CD4-positive, alpha-beta T cell treated with Interleukin-6 at 100 ng/mL for 8 hours (primary cell): ENCODE measurements at places on chromosomes 6 and 20.

DNA sequence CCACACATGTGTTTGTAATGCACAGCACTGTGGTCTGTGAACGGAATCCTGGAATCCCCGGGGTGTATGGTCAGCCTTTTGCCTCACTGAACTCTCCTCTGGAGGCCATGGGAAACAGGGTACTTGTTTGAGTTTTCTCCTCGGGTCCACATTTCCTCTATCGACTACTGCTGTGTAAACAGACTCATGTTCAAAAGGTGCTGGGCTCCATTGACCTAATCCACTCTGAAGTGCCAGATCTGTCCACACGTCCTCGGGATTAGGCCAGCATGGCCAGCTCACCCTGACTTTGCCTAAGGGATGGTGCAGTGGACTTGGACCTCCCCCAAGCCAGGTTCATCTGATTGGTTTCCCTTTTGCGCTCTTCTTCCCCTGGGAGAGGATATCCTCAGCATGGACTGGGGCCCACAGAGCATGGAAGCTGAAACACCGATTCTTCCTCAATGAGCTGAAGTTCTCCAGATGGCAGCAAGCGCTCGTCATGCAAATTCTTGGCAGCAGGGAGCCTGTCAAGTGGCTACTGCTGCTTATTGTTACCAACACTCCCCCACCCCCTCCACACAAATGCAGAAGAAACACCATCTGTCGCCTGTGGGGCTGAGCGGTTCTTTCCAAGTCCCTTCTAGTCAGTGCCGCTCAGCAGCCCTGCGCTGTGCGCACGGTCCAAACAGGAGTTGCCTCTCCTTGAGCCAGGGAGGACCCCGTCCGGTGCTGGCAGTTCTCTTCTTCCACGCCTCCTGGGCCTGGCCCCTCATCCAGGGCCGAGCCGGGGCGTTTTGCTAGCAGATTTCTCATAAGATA, 292.6 kb upstream of the MARCKS start:
- DNase-seq = no peak

DNA sequence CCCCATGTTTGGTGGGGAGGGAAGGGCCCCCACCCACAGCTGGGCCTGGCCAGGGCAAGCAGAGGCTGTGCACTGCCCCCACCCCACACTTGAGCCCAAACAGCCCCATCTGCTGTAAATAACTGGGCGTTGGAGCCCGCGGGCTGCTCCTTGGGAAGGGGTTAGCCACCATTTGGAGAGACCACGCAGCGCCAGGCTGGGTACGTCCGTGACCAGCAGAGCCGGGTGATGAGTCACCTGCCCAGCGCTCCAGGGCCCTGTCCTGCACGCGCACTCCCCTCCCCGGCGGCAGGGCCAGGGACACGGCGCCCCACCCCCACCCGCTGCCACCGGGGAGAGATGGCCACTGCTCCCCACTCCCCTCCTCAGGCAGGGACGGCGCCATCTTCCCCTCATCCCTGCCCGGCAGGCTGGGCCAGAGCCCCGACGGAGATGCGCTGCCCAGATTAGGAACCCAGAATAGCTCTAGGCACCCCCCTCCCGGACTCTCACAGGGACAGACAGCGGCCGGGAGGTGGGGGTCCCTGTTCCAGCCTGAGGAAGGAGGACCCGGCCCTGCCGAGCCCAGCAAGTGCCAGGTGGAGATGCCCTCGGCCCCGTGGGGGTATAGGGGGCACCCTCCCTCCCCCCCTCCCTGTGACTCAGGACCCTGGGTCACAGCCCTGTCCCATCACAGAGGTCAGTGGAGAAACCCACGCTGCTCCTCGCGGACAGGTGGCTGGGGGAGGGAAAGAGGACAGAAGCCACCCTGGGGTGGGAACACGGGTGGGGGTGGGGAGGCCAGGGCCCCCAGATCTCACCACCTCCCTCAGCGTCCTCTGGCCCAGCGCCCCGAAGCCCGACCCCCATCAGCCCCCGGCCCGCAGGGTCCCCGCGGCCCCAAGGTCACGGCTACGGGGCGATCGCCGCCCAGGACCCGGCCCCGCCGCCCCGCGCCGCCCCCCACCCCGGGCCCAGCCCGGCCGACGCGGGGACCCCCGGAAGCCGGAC, 642 bp downstream of the EEF1A2 start:
- no peak for DNase-seq

- DNase-seq = no peak
Measured at GRCh38 chr20:37234254-37234581, 27.4 kb downstream of the GHRH start.

DNA sequence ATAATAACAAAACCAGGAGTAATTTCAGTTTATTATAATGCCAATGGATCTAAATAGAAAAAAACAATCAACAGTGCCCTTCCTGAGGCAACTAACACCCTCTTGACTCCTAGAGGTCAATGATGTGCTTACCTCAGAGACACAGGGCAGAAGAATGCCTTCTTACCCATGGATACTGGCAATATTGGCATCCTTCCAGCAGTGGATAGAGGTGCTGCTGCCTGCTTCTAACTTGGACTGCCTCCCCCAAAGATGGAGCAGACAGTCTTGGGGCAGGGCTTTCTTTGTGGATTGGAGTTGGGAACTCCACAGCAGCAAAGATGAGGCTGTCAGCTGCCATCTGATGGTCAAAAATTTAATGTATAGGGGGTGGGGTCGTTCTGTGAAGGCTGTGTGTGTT, 78.7 kb downstream of the AK9 start:
- no peak for DNase-seq

DNA sequence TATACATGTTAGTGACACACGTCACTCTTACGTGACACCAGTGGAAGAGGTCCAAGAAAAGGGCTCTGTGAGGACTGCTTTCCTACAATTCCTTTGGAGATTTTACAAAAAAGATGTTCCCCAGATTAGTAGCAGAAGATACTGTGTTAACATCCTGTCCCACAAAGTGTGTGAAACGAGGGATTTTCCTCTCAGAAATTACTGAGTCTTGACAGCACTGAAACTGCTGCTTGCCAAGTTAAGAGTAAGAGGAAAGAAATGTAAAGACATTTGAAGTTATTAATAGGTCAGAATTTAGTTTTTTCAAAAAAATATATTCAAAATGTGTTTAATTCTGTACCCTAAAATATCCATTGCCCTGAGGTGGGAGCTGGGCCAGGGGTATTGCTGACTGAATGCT, 58.8 kb upstream of the MAP7 start:
- no peak for DNase-seq
